ENCODE measurements at places on chromosomes 2 and 18.

GRCh38 chr2:176821350-176821749 lies 391.2 kb upstream of the HNRNPA3 start:
- no peak for DNase-seq

GRCh38 chr2:216589791-216590190 lies 43.4 kb upstream of the IGFBP2 start:
- no peak for DNase-seq

GRCh38 chr18:635171-635570 lies 22.3 kb upstream of the TYMS start:
- no peak for DNase-seq

- DNase-seq, result no peak
These were observed 15.0 kb upstream of the GPC1 start for GRCh38 chr2:240420206-240421104.

GRCh38 chr2:95347681-95348608 lies 50.8 kb downstream of the KCNIP3 start:
- no peak for DNase-seq

GRCh38 chr2:136522724-136523123 lies 242.6 kb upstream of the THSD7B start:
- no peak for DNase-seq

DNA sequence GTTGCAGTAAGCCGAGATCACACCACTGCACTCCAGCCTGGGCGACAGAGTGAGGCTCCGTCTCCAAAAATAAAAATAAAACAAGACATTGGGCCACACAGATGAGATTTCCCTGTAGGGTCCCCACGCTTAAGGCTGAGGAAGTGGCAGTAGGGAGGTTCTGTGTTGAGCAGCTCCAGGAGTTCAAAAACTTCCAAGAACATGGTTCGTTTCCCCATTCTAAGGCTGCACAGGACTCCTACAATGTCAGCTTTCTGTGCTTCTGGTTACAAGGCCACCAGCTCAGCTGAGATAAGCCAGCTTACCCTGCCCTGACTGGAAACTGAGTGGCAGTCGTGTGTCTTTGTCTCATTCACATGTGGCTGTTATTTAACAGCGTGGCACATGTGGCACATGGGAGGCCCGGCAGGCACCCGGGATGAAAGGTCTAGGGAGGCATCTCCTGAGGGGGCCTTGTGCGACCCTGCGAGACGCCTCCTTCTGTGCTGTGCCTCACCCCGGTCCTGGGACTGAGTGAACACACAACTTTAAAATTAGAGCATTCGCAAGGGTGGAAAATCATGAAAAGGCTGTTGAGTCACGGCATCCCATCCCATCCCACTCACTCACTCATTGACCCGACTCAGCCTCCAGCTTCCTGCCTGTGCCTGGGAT lies 7.7 kb downstream of the ITGB1BP1 start:
- no peak for DNase-seq

- no peak for DNase-seq
These were observed 7.9 kb downstream of the PCBP1 start for GRCh38 chr2:70094978-70095719.

- DNase-seq, result no peak
These were observed 138.0 kb upstream of the KLHL14 start for GRCh38 chr18:32910694-32911296.

DNA sequence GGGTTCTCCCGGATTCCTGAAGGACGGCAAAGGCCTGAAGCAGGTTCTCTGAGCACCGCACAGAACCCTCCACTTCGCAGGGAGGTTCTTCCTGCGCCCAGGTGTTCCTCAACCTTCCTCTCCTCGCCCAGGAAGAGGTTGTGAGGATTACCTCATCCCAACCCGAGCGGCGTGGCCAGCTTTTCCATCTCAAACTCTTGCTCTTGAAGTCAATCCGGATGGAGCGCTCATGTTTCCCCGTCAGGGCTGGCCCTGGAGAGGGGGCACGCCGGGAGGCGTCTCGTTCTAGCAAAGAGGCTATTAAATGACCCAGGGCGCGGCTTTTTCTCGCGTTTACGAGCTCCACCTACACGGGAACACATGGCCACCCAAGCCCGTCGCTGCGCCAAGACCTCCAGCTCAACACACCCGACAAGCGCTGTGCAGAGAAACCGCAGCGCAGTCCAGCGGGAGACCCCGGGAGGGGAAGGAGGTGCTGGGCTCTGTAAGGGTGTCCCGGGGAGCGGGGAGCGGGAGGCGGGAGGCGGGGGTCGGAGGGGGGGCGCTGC lies 540 bp upstream of the RAB10 start:
- peak; percentile 69 for DNase-seq

GRCh38 chr2:64179582-64180321 lies 35.5 kb upstream of the PELI1 start:
- DNase-seq, result no peak

DNA sequence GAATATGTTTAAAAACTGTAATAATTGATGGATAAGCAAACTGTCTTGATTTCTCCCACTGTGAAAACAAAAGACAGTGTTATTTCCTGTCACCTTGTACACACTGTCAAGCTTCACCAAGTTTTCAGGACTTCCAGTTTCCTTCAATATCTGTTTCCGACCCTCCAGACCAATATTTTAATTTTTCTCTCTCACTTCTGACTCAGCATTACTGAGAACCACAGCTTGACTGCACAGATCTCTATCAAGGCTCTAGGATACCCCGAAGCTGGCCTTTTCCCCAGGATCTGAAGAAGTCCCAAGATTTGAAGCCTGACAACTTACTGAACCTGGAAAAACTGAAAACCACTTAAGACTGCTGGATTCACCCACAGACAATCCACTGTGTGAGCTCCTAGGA lies 13.2 kb upstream of the SULT1C3 start:
- no peak for DNase-seq
